IPS DF 6.9 (cell line): ENCODE measurements at places on chromosomes 1 and 21.

- peak; percentile 87 for DNase-seq
Measured at GRCh38 chr1:43285269-43285990, at the start of gene C1orf210. C1orf210 (minus strand) TSS chr1:43285581; CDS start chr1:43283270, 2,311 bp downstream.

- no peak for DNase-seq
Measured at GRCh38 chr1:223504741-223505140, 111.5 kb downstream of the CCDC185 start.

DNA sequence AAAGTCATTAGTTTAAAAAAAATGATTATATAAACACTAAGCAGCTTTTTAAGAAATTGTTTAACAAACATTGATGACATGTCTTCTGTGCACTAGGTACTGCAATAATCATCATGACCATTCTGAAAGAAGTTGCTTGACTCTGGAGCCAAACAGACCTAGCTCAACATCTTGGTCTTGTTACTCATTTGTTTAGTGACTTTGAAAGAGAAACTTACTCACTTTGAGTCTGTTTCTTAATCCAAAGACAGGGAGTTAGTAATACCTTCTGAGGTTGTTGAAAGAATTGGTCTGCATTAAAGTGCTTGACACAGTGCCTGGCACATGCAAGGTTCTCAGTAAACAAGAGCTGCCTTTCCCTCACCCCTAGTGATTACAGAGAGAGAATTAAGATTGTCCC lies 84.4 kb downstream of the SGIP1 start:
- no peak for DNase-seq

GRCh38 chr21:24367936-24368335 lies 1239.3 kb downstream of the MRPL39 start:
- no peak for DNase-seq

DNA sequence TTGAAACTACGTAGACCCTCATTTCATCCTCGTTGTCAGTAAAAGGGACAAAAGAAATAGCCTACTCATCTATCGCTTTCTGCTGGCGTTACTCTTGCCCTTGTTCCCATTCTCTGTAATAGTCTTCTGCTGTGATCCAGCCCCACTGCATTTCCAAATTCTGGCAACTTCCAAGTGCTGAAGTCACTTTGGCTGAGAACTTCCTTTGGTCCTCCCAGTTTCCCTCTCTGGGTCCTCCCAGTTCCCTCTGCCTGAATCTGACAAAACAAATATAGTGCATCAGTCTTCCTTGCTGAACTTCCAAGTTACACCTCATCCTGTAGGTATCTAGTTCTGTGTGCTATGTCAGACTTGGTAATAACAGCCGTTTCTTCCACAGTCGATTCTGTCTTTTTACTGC lies 47.0 kb upstream of the PLA2G4A start:
- DNase-seq: no peak

DNA sequence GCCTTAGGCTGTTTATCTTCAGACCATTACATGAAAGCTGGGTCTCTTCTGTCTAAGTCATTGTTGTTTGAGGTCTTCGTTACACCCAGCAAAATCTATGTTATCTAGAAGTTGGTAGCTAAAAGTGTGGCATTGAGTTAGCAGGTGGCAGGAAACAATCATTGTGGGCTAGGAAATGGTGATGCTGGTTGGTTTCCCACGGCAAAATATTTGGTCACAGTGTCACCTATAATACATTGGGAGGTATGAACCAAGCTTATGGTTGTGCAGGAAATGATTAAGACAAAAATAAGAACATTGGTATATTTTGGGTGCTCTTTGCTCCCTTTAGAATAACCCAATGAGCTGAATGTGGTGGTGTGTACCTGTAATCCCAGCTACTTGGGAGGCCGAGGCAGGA lies 169.7 kb downstream of the TRIM33 start:
- DNase-seq: no peak

- no peak for DNase-seq
Measured at GRCh38 chr1:161958425-161958824, 65.2 kb downstream of the OLFML2B start.

DNA sequence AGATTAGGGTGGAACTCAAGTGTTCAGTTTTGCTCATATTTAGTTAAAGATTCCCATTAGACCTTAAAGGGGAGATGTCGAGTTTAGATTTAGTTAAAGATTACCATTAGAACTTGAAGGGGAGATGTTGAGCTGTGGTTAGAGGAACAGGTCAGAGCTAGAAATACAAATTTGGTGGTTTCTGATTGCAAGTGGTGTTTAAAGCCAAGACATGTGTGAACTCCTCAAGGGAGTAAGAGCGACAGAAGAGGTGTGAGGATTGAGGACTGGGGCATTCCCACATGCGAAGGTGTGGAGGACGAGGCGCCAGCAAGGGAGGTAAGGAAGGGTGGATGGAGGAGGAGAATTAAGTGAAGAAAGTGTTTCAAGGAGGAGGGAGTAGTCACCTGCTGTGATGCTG lies 168.6 kb downstream of the IER5 start:
- DNase-seq: no peak

DNA sequence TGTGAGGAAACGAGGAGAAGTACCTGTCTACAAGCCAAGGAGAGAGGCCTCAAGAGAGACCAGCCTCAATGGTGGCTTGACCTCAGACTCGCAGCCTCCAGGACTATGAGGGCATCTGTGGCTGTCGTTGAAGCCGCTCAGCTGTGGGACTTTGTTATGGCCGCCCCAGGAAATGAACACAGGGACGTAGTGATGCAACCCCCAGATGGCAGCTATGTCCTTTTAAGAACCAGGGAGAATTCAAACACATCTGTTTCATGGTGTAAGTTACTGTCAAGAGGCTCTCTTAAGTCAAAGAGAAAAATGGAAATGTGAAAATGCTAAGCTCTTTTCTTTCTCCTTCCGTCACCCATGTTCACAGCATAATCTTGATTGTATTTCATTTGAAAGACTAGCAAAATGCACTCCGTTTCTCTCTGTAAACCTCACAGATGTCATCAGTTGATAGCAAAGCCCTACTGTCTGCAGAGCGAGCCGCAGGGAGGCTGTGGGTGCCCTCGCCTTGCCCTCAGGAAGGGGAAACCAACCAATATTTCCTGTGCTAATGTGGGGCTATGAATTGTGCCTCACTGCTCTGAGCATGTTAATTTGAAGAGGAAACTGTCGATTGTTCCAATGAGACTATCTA lies 21.3 kb downstream of the UBASH3A start:
- no peak for DNase-seq

DNA sequence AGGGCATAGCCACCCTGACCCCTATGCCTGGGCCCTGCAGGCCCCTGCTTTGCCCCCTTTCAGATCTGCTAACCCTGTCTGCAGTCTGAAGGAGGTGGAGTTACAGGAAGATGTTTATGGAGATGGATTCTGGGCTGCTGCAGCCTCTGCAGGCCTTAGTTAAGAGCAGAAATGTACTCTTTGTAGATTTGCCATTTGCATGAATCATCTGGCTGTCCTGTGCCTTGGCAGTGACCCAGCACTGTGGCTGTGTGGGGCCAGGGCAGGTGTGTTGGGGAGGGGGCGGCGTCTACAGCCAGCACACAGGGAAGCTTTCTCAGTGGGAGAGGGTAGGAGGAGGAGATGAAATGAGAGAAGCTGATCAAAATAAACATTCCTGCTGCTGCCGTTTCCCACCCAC lies 867.3 kb downstream of the PLA2G4A start:
- DNase-seq: no peak

GRCh38 chr1:117594261-117594990 lies 11.4 kb upstream of the TENT5C start:
- no peak for DNase-seq

GRCh38 chr1:53325326-53326087 lies 2.4 kb downstream of the LRP8 start:
- no peak for DNase-seq

GRCh38 chr1:39650431-39650830 lies 11.0 kb upstream of the HEYL start:
- DNase-seq: no peak

DNA sequence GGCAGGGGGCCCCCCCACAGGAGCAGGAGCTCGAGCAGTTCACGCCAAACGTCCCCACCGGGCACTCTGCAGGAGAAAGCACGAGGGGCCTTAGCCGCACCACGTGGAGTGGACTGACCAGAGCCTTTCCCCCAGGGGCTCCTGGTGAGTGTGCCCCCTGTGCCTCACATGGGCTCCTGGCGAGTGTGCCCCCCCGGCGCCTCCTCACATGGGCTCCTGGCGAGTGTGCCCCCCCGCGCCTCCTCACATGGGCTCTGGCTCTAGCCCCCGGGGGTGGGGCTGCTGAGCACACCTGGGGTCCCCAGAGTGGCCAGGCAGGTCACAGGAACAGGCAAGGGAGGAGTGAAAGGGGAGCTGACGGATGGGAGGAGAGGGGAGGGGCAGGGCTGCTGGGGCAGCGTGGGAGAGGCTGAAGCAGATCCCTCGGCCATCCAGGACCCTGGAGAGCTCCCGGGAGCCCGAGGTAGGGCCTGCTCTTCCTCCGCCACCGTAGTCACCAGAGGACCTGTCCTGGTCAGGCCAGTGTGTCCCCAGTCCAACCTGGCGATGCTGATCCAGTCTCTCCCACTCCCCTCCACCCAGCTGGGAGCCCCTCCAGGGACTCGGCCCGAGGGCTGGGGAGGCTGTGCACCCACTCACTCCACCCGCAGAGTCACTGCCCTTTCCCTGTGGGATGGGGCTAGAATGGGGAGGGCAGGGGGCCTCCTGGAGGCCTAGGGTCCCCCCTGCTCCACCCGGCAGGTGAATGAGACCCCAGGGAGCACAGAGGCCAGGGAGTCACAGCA lies 47.6 kb downstream of the ARHGEF16 start:
- DNase-seq: peak; percentile 52

GRCh38 chr1:61388566-61388965 lies 306.2 kb downstream of the NFIA start:
- no peak for DNase-seq

GRCh38 chr1:151728151-151729054 lies 7.1 kb downstream of the RIIAD1 start:
- DNase-seq: no peak

DNA sequence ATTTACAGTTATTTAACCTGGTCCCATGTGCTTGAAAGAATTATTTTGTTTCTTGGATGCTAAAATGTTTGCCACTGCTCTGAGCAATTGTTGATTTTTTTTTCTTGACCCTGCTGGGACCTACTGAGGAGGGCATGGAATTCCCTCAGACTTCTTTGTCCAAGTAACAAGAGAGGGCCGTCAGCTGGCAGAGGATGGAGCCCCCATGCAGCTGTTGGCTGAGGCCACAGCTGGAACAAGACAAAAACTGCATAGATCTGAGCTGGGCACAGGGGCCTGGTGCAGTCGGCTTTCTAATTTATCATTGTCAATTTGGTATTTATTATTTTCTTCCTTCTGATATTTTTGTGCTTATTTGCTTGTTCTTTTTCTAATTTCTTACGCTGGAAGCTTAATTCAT lies 39.6 kb upstream of the ABCG1 start:
- no peak for DNase-seq

DNA sequence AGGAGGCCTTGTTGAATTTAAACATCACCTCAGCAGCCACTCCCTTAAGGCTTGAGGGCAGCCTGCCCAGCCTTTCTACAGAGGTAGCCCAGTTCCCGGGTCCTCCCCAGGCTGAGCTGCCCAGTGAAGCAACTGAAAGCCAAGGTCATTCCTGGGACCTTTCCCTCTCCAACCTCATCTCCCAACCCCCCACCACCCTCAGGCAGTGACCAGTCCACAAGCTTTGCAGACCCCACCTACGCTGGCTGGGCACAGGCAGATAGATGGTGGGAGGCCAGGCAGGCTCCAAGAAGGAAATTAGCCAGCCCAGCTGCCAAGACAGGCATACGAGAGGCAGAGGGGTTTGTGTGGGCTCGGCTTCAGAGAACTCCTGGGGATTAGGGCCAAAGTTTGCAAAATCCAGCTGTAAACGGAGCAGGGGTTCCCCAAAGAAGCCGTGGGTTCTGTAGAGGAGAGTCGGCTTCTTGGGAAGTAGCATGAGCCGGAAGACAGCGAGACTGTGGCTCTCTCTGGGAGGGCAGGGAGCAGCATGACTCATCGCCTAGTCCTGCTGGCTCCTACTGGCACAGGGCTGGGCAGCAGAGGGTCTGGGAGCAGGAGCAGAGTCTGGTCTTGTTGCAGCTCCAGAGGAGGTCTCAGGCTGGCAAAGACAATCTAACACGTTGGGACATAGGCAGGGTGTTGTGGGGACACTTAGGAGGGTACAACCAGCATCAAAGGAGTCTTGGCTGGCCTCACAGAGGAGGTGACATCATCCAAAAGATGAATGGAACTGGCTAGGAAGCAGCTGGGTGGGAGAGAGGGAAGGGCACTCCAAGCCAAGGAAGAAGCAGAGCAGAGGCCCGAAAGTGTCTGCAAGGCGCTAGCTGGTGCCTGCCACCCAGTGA lies 2.8 kb upstream of the ZC3H12A start:
- no peak for DNase-seq

- DNase-seq: peak; percentile 74
Measured at GRCh38 chr1:39132505-39133339, 71.8 kb upstream of the MACF1 start.

DNA sequence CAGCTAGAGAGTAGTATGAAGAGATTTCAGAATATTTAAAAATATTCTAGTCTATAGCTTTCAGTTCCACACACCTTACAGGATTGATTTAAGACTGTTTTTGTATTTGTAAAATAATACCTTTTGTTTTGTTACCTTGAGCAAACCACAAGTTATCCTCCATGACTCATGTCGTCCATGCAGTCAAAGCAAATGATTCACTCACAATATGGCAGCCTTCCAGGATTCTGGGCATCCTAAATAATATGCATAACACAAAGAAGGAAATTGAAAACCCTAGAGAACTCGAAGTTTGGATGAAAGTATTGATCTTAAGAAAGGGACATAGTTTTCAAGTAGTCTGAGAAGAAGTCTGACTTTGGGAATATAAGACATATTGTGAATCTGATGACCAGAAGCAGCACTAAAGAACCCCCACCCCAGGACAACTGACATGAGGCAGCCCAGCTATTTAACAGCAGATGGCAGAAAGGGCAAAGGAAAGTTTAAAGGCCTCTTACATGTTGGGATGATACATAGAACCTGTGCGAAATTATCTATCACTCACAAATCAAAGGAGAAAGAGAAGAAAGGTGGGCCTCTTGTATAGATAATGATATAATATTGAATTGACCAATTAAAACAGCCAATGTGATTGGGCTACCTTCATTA lies 857.9 kb downstream of the BRINP3 start:
- DNase-seq: no peak

DNA sequence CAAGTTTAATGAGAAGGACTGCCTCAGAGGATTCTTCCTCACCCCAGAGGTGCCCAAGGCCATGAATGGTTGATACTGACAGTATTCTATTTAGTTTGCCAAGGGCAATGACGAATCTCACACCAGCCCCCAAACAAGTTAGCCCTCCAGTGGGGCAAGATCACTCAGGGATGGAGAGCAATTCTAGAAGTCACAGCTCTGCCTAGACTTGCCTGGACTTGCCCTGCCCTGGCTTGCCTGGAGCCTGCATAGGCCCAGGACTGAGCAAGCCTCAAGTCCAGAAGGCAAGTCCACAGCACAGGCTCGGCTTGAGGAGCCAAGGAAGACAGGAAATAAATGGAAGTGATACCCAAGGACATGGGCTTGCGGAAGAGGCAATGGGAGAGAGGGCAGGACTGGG lies 39.5 kb upstream of the RGS16 start:
- DNase-seq: no peak

GRCh38 chr1:109993885-109994284 lies 9.3 kb downstream of the AHCYL1 start:
- DNase-seq: no peak
